ENCODE measurements at places on chromosomes 1 and 21. TPM values are rescaled to one million over a fixed set of nuclear protein-coding genes. Genes with fewer than 3 reads are reported as not detected.

- DNase-seq = no peak
- peaks cover 7% of the 10 kb centered on the region for H3K27me3 ChIP-seq
- H3K27ac ChIP-seq = peak overlapping the region; percentile 59
- H3K36me3 ChIP-seq = peaks cover 10% of the 10 kb centered on the region
These were observed 129.8 kb upstream of the SAMSN1 start for GRCh38 chr21:14675774-14676530.

- no peaks in the 10 kb centered on the region for H3K36me3 ChIP-seq
- H3K27me3 ChIP-seq = peaks cover 6% of the 10 kb centered on the region
- H3K4me3 ChIP-seq = peak overlapping the region; percentile 36
- H3K4me1 ChIP-seq = peaks cover 24% of the 10 kb centered on the region
- peak; percentile 75 for DNase-seq
These were observed 3.1 kb upstream of the SELENON start for GRCh38 chr1:25796811-25797458.

DNA sequence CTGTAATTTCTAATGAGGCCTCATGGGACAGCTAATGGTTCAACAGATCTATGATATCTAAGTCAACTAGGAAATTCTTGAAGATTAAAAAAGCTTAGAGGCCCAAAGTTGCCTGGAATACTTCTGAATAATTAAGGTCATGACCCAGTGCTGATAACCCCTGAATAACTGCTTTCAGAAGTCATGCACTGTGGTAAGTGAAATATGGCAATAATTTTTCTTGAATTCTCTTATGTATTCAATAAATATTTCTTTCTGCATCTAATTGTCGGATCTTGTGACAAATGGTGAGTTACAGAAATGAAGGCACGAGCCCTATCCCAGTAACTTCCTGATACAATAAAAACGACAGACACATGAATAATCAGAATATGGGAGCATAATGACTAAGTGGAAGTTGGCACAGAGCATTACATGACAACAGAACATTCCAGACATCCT is 219.3 kb upstream of the GREM2 start:
- H3K4me1 ChIP-seq = no peaks in the 10 kb centered on the region
- DNase-seq = no peak
- no peaks in the 10 kb centered on the region for H3K27me3 ChIP-seq
- H3K27ac ChIP-seq = no peak overlapping the region
- H3K36me3 ChIP-seq = no peaks in the 10 kb centered on the region

GRCh38 chr1:235087906-235088305 is 40.7 kb downstream of the TOMM20 start:
- no peak for DNase-seq
- peaks cover 13% of the 10 kb centered on the region for H3K4me1 ChIP-seq
- no peaks in the 10 kb centered on the region for H3K36me3 ChIP-seq
- no peak overlapping the region for H3K4me3 ChIP-seq
- no peak overlapping the region for H3K27ac ChIP-seq

- H3K36me3 ChIP-seq = no peaks in the 10 kb centered on the region
- no peak for DNase-seq
These were observed 359.0 kb downstream of the ST6GALNAC3 start for GRCh38 chr1:76433526-76433925.

GRCh38 chr1:93904228-93904627 is 5.0 kb downstream of the GCLM start:
- H3K4me1 ChIP-seq = peaks cover 48% of the 10 kb centered on the region
- peak overlapping the region; percentile 67 for H3K27ac ChIP-seq
- peaks cover 12% of the 10 kb centered on the region for H3K36me3 ChIP-seq
- no peaks in the 10 kb centered on the region for H3K27me3 ChIP-seq
- peak overlapping the region; percentile 56 for H3K4me3 ChIP-seq

GRCh38 chr21:40227096-40227495 is 359.9 kb downstream of the PCP4 start:
- H3K27me3 ChIP-seq = no peaks in the 10 kb centered on the region
- no peak for DNase-seq
- H3K27ac ChIP-seq = no peak overlapping the region
- no peaks in the 10 kb centered on the region for H3K4me1 ChIP-seq

Gene CD84
- total RNA-seq = 3.8 TPM

Gene VHLL
- not detected for total RNA-seq

Gene RASAL2
- total RNA-seq = not detected
